ENCODE measurements at places on chromosomes 3 and 15. TPM values are rescaled to one million over a fixed set of nuclear protein-coding genes. Genes with fewer than 3 reads are reported as not detected.

Gene APOD
- not detected for total RNA-seq

Gene FETUB
- not detected for total RNA-seq

Gene CPB1
- total RNA-seq, result not detected

Gene CAV3
- not detected for total RNA-seq

Gene FEZF2
- total RNA-seq, result not detected

Gene AGBL1
- not detected for total RNA-seq

Gene DNAH12
- total RNA-seq, result not detected

Gene ACTC1
- 90.0 TPM for total RNA-seq

Gene STOML1
- total RNA-seq, result 2.6 TPM

Gene CHRNA5
- 29.3 TPM for total RNA-seq

Gene HDAC11
- total RNA-seq, result 7.4 TPM

Gene BNIP2
- total RNA-seq, result 40.6 TPM

Gene HYAL3
- total RNA-seq, result 4.9 TPM

Gene FBLN2
- 15.5 TPM for total RNA-seq

Gene RASL12
- total RNA-seq, result 10.3 TPM

Gene KIF15
- total RNA-seq, result 26.4 TPM

Gene ZNF501
- 5.3 TPM for total RNA-seq

Gene PYGO1
- total RNA-seq, result 1.1 TPM

Gene HHATL
- total RNA-seq, result not detected

Gene GP5
- total RNA-seq, result 0.13 TPM

Gene USP8
- 66.2 TPM for total RNA-seq

Gene IL17RB
- 7.0 TPM for total RNA-seq

Gene MB21D2
- 21.0 TPM for total RNA-seq

Gene FGF12
- 13.6 TPM for total RNA-seq

Gene DNAJA4
- total RNA-seq, result 2.5 TPM

Gene FAM81A
- total RNA-seq, result 3.0 TPM

Gene PATL2
- 0.65 TPM for total RNA-seq

Gene ANKUB1
- not detected for total RNA-seq

Gene NUTM1
- total RNA-seq, result 0.61 TPM

Gene NPAP1
- total RNA-seq, result 0.07 TPM

Gene TNFAIP8L3
- 0.67 TPM for total RNA-seq

Gene MYO5A
- total RNA-seq, result 27.9 TPM

Gene VWA5B2
- total RNA-seq, result 0.50 TPM

Gene PRR20G
- not detected for total RNA-seq

Gene CSPG5
- 7.4 TPM for total RNA-seq

Gene CAMP
- not detected for total RNA-seq

Gene LIPH
- not detected for total RNA-seq

Gene ITGA11
- total RNA-seq, result 0.06 TPM

Gene GRK7
- total RNA-seq, result not detected

Gene SLC9C1
- 0.24 TPM for total RNA-seq

Gene C3orf70
- total RNA-seq, result 1.8 TPM

Gene CACNA2D2
- 14.1 TPM for total RNA-seq

Gene C3orf85
- not detected for total RNA-seq

Gene DCLK3
- total RNA-seq, result 0.69 TPM

Gene GLDN
- 0.50 TPM for total RNA-seq

Gene PLOD2
- total RNA-seq, result 28.7 TPM

Data from H1 (cell line).